Stimulated activated CD4-positive, alpha-beta T cell treated with anti-CD3 and anti-CD28 coated beads, TNF-alpha, amount 100 ng/mL, for 1 hour (primary cell): ENCODE measurements at places on chromosomes 3 and 15.

- no peak for DNase-seq
Observed at GRCh38 chr3:36493051-36493450, 112.7 kb downstream of the STAC start.

DNA sequence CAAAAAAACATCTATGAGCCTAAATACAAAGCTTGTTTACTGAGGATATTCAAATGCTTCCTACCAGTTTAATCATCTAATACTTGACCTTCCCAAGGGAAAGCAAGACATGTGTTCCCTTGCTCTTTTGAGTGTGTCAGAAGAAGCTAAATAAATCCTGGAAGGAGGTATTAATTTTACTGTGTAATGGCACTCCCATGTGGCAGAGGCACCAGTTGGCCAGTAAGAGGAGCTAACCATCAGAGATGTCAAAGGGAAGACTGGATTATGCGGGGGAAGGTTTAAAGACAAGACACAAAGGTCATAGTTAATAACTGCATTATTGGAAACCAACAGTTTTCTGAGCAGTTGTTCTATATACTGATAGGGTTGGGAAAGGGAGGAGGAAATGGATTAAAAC, 125.1 kb downstream of the SUCLG2 start:
- no peak for DNase-seq

- no peak for DNase-seq
Observed at GRCh38 chr3:131728898-131729642, 226.3 kb upstream of the MRPL3 start.

GRCh38 chr3:70880421-70880820, 568.0 kb upstream of the MDFIC2 start:
- no peak for DNase-seq

- peak; percentile 10 for DNase-seq
Observed at GRCh38 chr3:71582036-71582611, 1.4 kb downstream of the FOXP1 start.

DNA sequence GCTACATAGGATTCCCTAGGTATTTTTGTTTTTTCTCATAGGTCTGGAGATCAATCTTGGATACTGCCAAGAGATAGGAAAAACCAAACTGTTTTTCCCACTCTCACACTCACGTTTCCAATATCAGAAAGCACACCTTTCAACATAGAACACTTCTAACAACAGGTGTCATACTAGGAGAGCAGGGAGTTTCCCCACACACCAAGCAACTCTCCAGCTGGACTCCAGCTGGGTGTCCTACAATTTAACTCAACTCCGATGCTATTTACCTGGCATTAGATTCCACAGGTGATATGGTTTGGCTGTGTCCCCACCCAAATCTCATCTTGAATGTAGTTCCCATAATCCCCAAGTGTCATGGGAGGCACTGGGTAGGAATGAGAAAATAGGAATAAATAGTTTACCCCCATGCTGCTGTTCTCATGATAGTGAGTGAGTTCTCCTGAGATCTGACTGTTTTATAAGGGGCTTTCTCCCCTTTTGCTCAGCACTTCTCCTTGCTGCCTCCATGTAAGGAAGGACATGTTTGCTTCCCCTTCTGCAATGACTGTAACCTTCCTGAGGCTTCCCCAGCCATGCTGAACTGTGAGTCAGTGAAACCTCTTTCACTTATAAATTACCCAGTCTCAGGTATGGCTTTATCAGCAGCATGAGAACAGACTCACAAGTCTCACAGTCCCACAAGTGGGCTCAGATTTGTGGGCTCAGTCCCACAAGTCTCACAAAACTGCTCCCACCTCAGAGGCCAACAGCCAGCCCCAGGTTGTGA, 354.5 kb upstream of the THBS1 start:
- no peak for DNase-seq

DNA sequence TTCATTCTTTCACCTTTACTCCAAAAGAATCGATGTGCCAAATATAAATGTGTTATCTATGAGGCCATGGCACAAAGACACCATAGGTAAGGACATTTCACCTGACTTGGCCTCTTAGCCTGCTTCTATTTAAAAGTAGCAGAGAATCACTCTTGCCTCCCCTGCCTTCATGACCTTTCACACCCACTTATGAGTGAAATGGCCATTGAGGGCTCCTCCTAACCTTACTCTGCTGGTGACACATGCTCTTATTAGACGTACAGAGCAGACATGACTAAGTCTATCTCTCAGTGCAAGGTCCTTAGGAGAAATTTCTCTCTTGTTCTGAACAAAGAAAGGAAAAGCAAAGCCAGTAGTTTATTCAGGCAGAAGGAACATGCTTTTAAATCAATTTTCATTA, 150.7 kb downstream of the LRTM1 start:
- DNase-seq = no peak

DNA sequence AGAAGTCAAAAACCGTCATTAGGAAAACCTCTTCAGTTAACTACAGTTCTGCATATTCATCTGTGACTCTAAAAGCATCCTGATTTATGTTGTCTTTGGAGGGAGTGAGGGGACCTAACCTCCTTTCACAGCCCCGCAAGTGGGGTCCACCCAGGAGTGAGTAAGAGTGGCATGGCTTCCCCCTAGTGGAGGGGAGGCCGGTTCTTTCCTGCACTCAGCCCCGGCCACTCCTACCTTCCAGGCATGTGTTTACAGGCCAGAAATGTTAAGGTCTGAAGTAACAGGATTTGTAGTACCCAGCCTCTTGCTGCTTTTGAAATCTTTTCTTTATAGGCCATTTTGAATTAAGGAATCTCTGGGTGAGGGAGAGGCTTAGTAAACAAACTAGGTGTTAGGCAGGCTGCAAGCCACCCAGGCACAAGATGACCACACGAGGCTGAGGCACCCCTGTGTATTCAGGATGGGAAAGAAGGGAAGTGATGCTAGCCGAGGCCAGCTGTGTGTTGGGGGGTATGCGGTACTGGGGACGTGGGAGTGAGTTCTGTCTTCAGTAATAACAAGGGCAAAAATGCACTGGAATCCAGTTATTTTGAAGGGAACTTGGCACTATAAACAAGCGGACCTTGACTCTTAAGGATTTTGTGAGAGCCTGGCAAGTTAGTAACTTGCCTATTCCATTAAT, 50.5 kb downstream of the CTDSPL start:
- no peak for DNase-seq

- no peak for DNase-seq
Observed at GRCh38 chr3:132346841-132347736, 29.9 kb downstream of the ACP3 start.
